SK-N-DZ (cell line): ENCODE measurements at places on chromosomes 6 and 20.

DNA sequence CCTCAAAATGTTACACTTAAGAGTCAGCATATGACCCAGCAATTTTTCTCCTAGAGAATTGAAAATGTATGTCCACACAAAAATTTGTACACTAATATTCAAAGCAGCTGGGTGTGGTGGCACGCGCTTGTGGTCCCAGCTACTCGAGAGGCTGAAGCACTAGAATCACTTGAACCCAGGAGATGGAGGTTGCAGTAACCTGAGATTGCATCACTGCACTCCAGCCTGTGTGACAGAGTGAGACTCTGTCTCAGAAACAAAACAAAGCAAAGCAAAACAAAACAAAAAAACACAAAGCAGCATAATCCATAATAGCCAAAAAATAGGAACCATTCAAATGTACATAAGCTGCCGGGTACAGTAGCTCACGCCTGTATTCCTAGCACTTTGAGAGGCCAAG lies 1.6 kb upstream of the RPF2 start:
- no peak for DNase-seq

GRCh38 chr6:69622230-69622629 lies 174.6 kb downstream of the LMBRD1 start:
- peak; percentile 67 for DNase-seq

GRCh38 chr6:170403451-170403850 lies 96.9 kb downstream of the FAM120B start:
- DNase-seq: no peak

DNA sequence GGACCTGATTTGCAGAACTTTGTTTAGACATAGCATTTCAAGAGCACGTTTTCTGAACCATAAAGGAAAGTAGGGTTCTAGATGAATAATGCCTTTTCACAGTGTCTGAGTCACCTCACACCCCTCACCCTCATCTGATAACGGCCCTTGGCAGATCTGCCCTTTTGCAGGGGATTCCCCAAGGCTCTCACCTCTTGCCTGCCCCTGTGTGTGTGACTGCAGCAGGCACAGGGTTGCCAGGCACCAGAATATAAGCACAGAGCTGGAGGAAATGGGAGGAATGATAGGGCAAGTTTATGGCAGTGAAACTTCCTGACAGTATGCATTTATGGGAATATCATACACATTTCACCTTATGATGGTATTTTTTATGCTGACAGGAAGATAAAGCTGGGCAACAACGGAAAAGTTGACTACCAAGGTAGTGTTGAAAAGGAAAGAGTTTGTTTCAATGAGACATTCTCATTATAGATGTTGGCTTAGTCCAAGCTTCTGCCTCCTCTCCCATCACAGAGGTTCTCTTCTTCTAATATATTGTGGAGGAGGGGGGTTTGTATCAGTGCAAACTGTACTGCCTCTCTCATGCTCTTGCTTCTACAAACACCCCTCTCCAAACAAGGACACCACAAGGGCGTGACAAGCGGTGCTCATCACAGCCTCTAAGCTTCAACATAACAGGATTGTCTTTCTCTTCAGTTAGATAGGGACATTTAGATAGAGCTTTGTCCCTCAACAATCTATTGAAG lies 101.5 kb upstream of the BACH2 start:
- DNase-seq: no peak

DNA sequence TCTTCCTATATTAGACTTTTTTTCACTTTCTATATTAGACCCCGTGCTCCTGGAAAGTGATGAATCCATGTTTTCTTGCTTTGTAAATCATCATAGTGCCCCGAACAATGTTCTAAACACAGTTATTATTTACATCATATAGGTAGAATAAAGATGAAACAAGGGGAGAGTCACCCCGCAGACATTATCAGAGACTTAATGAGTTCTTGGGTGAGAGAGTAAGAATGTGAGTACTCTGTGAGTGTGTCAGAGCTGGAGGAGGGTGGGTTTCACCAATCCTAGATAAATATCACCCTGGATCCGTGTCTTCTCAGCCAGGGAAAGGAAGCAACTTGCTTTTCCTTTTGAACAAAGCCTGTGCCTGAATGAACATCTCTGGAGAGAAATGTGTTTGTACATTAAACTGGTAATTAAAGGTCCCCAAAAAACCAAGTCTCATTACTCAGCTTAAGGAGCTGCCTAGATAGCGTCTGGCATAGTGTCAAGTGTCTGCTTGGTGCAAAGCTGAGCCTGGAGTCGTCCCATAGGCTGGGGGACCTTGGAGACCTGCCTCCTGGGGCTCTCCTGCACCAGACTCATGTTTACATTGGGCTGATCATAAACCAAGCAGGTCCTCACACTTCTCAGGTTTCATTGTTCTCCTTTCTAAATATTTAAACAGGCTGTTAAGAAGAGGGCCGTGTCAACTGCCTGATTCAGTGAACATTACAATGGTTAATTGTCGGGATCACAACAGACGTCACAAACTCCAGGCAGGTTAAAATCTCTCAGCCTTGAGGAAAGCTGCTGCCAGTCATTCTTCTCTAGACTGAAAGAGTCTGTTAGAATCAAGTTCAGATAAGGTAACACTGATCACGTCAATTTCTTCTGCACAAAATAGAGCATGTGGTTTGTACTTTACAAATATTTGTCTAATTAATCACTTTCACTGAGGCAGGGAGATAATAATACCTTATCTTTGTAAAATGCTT lies 179.7 kb upstream of the MYLIP start:
- DNase-seq: no peak

GRCh38 chr6:95266537-95267258 lies 310.6 kb upstream of the MANEA start:
- no peak for DNase-seq

DNA sequence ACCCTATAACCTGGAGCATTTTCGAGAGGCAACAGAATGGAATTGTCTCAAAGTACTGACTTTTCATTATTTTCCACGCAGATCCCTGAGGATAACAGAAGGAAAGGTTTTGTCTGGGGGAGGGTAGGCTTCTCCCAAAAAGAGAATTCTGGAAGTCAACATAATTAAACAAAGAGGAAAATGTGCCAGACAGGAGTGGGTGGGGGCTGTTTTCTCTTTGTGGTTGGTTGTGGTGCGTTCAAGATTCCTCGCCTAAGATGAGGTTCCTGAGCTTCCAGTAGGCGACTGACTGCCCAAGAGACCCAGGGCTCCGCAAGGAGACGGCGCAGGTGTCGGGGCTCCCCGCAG lies 70.4 kb downstream of the SOX4 start:
- no peak for DNase-seq

DNA sequence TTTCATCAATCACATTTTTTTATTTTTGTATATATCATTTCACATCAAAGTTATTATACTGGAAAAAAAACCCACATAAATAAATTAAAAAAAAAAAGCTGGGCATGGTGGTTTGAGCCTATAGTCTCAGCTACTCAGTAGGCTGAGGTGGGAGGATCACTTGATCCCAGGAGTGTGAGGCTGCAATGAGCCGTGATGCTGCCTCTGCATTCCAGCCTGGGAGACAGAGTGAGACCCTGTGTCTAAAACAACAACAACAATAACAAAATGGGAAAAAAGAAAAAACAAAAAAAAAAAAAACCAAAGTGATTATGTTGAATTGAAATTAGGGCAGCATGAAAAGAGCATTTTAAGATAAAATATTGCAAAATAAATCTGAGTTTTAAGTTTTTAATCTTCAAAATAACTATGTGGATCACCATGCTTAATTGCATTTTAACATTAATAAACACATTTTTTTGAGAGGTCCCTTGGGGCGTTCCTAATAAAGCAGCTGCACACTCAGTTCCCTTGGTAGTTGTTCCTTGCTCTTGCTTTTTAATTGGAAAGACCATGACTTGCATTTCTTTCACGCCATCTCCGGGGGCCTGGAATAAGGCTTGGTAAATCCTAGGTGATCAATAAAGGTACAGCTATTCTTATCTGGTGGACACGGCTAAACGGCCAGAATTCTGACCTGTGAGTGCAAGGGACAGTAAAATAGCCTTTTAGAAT lies 15.1 kb downstream of the NOX3 start:
- DNase-seq: no peak

DNA sequence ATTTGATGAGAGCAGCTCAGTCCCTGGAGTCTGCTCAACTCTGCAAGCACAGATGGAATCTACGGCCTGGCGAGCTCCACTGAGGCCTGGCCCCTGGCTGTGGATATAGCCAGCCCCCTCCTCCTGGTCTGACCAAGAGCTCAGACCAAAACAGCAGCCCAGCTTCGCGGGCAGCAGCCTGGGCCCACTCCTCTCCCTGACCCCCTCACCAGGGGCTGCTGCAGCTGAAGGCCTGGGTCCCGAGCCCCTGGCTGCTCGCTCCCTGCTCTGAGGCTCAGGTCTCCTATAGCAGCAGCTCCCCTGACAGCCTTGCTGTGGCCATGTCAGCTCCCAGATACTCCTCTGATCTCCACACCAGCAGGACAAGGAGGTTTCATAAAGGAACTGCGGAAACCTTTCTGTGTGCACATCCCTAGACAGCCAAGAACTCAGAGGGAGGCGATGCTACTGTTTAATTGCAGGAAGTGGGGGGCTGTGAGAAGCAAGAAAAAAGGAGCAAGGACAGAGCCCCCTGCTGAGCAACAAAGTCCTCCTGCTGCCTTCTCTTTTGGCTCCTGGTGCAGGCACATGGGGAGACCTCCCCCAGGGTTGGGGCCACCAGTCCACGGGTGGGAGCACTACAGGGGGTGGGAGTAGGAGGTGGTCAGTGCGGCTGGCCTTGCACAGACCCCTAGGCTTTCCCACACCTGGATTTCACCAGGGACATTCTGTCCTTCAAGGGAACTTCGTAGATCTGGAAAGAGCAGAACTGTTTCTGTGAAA lies 38.7 kb upstream of the CST5 start:
- no peak for DNase-seq

GRCh38 chr6:63634630-63635029 lies 972 bp upstream of the PHF3 start:
- peak; percentile 26 for DNase-seq

- no peak for DNase-seq
Measured at GRCh38 chr20:36017048-36017951, 48.9 kb downstream of the CNBD2 start.

- DNase-seq: no peak
Measured at GRCh38 chr6:56555438-56555872, 87.2 kb downstream of the DST start.

GRCh38 chr6:109166673-109167072 lies 71.4 kb downstream of the CEP57L1 start:
- DNase-seq: no peak

DNA sequence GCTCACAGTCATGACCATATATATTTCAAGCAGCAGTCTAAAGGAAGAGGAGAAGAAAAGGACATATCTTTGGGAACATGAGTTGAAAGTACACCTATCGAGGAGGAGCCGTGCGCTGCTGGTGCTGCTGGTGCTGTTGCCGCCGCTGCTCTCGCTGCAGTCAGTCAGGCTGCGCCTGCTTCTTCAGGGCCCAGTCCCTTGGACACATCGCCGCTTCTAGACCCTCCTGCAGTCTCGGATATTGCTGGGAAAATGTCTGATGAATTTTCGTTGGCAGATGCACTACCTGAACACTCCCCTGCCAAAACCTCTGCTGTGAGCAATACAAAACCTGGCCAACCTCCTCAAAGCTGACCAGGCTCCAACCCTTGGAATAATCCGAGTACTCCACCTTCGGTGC lies 8.2 kb upstream of the ASCC3 start:
- no peak for DNase-seq

- DNase-seq: no peak
Measured at GRCh38 chr6:165511807-165512206, 151.2 kb downstream of the PDE10A start.

GRCh38 chr6:6057442-6058053 lies 50.8 kb upstream of the NRN1 start:
- DNase-seq: peak; percentile 38

DNA sequence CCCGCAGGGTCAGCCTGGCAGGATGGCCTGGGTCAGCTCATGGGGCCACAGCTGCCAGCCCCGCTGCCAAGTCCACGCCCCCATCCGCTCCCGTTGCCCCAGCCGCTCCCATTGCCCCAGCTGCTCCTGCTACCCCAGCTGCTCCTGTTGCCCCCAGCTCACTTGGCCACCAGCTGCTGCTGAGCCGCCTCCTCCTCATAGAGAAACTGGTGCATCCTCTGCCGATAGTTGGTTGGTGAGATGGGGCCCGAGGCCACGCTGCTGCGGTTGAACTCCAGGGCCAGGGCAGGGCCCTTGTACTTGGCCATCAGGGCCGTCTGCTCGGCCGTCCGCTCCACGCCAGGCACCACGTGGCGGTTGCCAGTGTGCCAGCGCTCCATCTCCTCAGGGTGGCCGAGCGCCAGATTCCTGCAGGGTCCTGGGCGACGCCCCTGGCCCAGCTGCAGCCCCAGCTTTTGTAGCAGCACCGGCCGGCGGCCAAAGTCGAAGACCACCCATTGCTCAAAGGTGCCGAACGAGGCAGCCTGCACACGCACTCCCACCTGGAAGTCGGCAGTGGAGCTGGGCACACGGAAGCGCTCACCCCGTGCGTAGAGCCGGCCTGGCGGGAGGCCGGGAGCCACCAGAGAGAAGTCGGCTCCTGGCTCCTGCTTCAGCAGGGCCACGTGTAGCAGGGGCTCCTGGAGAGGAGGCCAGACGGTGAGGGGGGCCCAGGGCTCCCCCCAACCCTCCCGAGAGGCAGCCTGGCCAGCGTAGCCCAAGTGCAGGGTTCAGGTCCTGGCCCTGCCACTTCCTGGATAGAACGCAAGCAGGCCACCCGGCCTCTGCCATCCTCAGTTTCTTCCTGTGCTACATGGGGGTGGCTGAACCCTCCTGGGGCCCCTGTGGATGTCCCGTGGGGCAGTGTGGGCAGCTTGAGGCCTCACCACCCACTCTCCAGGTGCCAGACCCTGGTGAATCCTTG lies 4.8 kb downstream of the HELZ2 start:
- no peak for DNase-seq

DNA sequence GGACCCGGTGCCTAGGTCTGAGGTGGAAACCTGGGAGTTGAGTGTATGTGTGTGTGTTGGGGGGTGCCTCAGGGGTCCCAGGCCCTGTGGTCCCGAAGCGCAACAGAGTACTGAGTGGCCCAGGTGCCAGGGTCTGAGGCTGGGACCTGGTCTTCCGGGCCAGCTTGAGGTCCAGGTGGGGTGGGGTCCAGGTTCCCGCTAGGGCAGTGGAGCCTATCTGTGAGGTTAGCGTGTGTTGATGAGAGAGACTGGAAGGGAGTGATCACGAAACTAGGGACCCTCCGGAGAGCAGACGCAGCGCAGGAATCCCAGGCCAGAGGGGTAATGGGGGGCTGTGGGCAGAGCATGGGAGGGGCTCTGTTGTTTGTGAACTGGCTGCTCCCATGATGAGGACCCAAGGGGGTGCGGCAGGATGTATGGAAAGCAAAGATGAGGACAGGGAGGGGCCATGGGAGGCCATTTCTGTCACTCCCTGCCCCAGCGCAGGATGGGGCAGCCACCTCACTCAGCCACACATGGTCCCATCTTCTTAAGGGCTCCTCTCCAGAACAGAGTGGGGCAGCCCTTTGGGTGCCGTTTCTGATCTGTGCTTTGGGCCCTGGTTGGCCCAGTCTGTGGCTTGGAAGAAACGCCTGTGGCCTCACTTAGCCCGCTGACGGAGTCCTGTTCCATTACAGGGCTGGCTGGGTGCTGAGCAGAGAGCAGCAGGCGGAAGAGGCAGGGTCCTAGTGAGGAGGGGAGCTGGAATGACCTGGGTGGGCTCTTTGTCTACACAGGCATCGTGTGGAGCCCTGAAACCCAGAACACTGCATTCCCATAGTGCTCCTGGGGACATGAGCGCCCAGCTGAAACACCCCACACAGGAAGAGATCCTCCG lies 872 bp downstream of the HSPA12B start:
- DNase-seq: no peak
